ENCODE measurements at places on chromosomes 2 and 18.

DNA sequence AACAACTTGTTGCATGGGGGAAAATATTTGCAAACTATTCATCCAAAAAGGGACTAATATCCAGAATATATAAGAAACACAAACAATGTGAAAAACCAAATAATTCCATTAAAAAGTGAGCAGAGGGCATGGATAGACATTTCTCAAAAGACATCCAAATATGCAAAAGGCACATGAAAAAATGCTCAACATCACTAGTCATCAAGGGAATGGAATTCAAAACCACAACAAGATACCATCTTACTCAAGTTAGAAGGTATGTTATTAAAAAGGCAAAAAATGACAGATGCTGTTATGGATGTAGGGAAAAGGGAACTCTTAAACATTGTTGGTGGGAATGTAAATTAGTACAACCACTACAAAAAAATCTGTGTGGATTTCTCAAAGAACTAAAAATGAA lies 396.5 kb downstream of the CCDC85A start:
- DNase-seq: no peak

GRCh38 chr2:107777974-107778373 lies 48.7 kb upstream of the RGPD4 start:
- no peak for DNase-seq

DNA sequence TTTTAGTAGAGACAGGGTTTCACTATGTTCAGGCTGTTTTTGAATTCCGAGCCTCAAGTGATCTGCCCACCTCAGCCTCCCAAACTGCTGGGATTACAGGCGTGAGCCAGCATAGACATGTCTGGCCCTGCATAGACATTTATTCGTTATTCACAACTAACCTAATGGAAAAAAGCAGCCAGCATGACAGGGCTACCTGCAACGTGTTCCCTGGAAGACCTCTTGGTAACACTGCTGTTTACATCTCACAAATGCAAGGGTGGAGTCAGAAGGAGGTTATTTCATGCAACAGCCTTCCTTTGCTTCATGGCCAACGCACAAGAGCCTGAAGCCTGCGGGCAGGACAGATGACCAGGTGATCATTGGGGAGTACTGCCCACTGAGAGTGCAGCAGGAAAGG lies 9.2 kb downstream of the SERPINE2 start:
- no peak for DNase-seq

- no peak for DNase-seq
Measured at GRCh38 chr2:233836359-233836758, 18.0 kb downstream of the HJURP start.

- DNase-seq: no peak
Measured at GRCh38 chr2:74041726-74042125, 57.0 kb downstream of the TET3 start.

DNA sequence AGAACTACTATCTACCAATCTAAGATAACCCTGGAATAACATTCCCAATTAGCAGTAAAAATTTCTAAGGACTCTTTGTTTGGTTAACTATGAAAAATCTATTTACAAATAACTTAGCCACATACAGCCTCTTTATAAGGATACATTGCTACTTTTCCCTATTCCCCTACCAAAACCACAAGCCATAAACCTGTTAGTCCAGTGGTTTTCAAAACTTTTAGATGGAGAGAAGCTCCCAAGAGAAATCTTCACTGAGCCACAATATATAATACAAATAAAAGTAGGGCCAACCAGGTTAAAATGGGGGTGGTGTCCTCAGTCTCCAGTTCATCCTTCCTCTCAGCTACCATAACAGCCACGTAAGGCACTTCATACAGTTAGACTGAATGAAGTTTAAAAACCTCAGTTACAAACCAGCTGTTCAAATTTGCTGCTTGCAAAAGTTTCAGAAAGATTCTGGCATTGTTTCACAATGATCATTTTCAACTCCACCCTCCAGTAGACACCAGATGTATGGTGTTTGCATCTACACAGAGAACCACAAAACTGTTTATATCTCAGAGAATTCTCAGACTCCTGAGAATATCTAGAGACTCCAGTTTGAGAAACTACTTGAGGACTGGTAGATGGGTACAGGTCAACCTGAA lies 26.0 kb downstream of the SOS1 start:
- no peak for DNase-seq

DNA sequence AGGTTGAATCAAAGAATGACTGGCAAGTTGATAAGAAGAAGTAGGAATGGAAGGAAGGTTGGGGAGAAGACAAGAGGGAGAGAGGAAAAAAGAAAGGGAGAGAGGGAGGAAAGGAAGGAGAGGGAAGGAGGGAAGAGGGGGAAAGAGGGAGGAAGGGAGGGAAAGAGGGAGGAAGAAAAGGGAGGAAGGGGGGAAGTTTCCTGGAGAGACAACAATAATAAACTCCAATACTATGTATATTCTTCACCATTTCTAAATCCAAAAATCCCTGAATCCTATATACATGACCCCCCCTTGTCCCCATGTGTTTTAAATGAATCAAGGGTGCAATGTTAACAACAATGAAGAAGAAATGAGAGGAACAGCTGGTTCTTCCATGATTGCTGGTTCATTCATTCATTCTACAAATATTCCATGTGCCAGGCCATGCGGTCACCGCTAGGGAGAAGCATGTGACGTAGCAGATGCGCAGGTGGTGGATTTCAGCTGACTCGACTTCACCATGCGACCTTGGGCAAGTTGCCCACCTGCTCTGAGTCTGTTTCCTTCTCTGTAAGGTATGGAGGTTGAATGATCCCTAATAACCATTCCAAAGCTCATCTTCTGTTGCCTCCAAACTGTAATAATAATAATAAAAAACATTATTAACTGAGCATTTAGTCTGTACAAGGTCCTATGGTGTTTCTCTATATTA lies 77.6 kb downstream of the EN1 start:
- DNase-seq: no peak

GRCh38 chr18:63591725-63592124 lies 4.6 kb downstream of the SERPINB13 start:
- no peak for DNase-seq
